ENCODE measurements at places on chromosomes 16 and 17.

- DNase-seq, result no peak
Observed at GRCh38 chr17:36182176-36183000, 6.0 kb upstream of the TBC1D3B start.

GRCh38 chr17:77164483-77165091 is 23.8 kb downstream of the SEC14L1 start:
- DNase-seq, result no peak

DNA sequence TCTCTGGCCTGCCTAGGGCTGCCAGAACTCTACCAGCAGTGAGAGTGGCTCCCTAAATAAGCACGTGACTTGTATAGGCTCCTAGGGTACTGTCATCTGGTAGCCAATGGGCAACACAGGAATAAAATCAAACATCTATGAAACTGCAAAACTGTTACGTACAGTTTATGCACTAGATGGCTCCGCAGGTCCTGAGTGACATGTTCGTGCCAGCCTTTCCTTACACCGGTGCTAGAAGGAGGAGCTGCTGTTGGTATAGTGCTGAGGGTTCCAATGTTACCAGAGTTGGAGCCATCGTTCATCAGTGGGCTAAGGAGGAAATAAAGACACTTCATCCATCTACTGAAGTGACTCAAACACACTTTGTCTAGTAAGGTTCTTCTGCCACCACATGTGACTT is 63.2 kb upstream of the TRAP1 start:
- DNase-seq, result no peak

DNA sequence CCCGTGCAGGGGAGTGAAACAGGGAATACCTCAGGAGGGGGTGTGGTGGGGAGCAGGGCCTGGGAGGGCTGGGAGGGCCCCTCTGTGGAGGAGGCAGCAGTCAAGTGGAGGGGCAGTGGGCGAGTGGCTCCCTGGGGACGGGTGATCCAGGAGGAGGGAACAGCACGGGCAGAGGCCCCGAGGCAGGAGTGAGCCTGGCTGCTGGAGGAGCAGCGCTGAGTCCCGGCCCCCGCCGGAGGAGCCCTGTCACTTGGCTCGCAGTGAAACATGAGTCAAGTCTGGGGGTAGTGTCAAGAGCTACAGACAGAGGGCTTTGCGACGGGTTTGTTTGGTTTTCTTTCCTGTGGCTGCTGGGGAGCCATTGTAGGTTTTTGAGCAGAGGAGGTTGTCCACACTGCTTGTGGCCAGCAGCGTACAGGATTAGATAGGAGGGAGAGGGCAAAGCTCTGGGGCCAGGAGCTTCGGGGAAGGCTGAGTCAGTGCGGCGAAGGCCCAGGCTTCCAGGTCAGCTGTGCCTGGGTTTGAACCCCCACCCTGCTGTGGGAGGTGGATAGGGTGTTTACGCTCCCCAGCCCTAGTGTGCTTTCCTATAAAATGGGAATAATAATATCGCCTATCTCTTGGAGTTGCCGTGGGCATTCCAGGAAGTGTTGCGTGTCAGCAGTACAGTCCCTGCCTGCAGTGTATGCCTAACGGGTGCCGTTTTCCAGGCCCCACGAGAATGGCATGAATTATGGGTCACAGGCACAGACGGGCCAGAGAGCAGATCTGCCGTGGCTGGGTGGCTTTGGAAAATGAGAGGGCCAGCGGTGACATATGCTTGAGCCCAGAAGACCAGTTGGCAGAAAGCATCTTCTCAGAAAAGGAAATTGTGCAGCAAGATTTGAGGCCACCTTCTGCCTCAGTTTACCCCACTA is 115.9 kb upstream of the CIBAR2 start:
- DNase-seq, result no peak

DNA sequence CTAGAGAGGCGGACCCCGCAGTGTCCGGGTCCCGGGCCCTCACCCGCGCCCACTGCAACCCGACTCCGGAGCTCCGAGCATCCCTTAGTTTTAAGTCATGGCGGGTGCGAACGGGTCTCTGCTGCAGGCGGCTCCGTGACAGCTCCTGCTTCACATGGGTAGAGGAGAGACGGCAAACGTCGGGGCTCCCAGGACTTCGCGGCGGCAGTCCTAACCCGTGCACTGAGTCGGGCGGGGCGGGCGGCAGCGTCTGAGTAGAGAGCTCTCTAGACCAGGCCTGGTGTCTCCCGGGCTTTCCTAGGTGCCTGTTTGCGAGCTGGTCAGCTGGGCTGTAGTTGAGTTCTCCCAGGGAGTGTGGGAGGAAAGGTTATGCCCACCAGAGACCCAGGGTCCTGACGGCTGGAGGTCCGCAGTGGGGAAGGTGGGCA is 345 bp downstream of the TSC2 start:
- DNase-seq, result peak; percentile 63

GRCh38 chr17:56595108-56595418 is 1.6 kb downstream of the NOG start:
- DNase-seq, result no peak

DNA sequence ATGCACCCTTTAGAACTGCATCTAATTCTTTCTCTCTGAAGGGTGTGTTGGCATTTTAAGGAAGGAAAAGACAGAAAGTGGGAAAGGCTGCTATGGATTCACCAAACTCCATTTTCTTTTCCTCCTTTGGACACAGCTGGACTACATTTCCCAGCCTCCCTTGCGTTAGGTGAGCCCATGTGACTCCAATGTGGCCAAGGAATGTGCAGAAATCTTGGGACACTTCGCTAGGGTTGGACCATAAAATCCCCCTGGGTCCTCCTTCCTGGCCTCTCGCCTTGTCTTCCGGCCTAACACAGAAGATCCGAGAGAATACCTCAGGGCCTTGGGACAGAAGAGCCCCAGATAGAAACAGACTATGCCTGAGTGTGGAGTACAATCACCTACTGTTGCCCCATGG is 56.3 kb downstream of the ABCC12 start:
- no peak for DNase-seq

- DNase-seq, result no peak
Observed at GRCh38 chr17:67624886-67625656, 92.7 kb upstream of the NOL11 start.

GRCh38 chr17:45171338-45172231 is 9.9 kb downstream of the HEXIM2 start:
- DNase-seq, result peak; percentile 85

DNA sequence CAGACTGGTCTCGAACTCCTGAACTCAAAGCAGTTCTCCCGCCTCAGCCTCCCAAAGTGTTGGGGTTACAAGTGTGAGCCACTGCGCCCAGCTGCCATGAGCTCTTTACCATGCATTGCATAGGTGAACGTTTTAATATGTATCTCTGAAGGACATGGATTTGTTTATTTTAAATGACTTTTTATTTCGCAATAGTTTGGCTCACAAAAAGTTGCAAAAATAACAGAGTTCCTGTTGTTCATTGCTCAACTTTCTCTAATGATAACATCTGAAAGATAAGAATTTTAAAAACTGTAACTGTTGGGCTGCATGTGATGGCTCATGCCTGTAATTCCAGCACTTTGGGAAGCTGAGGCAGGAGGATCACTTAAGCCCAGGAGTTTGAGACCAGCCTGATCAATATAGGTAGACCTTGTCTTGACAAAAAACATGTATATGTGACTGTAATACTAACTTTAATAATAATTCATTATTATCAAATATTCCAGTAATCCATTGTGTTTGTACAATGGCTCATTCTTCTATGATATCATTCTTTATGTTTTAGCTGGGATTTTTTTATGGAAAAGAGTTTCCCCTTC is 80.1 kb downstream of the ABCC1 start:
- DNase-seq, result no peak

- no peak for DNase-seq
Observed at GRCh38 chr17:39965017-39965699, 2.4 kb downstream of the GSDMA start.

DNA sequence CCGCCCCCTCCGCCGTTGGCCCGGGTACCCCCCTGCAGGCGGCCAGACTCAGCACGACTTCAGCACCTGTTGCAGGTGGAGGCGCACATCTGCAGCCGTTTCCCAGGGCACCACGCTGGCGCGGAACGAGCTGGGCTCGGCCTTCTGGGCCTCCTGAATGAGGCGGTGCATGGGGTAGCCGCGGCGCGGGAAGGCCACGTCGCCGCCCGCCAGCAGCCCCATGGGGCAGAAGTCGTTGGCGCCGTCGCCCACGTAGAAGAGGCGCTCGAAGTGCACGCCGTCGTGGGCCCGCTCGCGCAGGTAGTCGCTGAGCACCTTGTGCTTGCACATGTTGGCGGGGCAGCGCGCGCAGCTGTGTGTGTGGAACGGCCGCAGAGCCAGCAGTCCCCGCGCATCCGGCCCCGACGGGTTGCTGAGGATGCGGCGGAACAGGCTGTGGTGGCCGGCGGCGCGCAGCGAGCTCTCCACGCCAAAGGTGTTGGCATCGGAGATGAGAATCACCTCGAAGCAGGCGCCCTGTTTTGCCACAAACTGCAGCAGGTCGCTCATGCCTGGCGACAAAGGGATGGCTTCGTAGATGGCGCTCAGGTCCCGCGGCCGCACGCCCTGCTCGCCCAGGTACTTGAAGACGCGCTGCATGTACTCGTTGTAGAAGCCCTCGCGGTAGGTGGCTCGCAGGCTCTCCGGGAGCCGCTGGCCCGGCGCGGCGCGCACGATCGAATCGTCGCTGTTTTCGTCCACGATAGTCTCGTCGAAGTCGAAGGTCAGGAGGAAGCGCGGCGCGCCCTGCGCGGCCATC is 6.2 kb downstream of the PHOSPHO1 start:
- DNase-seq, result peak; percentile 76

DNA sequence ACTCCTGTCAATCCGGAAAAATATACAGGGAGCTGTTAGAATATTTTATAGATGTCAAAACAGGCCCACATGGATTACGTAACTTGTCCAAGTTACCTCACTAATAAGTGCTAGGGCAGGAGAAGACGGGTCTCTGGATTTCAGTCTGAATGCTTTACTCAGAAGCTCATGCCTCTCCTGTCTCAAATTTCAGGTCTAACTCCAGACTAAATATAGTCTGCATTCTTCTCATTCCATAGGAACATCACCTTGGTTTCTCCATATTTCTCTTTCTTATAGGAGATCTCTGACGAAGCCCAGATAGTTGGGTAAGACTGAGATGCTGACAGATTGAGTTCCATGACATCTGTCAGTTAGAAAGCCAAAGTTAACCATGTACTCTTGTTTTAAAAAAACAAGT is 174.2 kb downstream of the STX8 start:
- no peak for DNase-seq

- peak; percentile 87 for DNase-seq
Observed at GRCh38 chr16:85420501-85421337, 192.4 kb upstream of the GSE1 start.

GRCh38 chr17:82534401-82534812 is 14.9 kb downstream of the FOXK2 start:
- DNase-seq, result no peak

DNA sequence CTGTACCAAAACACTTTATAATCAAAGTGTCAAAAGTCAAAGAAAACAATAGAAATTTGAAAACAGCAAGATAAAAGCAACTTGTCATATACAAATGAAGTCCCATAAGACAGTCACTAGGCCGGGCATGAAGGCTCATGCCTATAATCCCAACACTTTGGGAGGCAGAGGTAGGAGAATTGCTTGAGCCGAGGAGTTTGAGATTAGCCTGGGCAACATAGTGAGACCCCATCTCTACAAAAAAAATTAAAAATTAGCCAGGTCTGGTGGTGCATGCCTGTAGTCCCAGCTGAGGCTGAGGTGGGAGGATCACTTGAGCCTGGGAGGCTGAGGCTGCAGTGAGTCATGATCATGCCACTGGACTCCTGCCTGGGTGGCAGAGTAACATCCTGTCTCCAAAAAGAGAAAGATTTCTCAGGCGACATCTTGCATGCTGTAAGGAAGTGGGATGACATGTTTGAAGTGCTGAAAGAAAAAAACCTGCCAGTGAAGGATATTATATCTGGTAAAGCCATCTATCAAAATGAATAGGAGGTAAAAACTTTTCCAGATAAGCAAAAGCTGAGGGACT is 98.7 kb upstream of the NACA2 start:
- no peak for DNase-seq

- no peak for DNase-seq
Observed at GRCh38 chr16:82633964-82634600, 7.3 kb downstream of the CDH13 start.

GRCh38 chr17:28477928-28478327 is 4.5 kb downstream of the SLC13A2 start:
- no peak for DNase-seq

GRCh38 chr16:87461466-87461991 is 31.3 kb downstream of the ZCCHC14 start:
- peak; percentile 81 for DNase-seq

DNA sequence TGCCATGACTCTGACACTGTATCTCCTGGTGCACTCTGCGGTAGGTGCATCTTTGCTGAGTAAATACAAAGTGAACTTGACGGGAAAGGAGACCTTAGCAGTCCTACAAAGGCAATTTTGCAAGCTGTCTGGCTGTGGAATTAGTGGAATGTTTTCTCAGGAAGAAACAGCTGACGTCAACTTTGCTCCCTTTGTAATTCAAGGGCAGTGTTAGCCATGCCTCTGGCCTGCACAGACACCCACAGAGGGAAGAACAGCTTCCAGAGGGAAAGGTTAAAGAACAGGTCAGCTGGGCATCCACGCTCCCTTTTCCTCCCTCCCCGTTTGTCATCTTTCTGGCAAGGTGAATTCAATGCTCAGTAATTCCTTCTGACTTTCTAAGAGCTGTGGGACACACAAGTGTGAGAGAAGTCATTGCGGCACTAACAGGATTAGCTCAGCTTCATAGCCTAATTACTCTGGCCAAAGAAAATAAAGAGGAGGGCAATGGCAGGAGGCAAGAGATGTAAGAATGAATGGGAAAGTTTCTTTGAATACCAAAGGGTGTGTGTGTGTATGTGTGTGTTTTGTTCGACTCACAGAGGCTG is 476.9 kb upstream of the GOT2 start:
- peak; percentile 69 for DNase-seq

DNA sequence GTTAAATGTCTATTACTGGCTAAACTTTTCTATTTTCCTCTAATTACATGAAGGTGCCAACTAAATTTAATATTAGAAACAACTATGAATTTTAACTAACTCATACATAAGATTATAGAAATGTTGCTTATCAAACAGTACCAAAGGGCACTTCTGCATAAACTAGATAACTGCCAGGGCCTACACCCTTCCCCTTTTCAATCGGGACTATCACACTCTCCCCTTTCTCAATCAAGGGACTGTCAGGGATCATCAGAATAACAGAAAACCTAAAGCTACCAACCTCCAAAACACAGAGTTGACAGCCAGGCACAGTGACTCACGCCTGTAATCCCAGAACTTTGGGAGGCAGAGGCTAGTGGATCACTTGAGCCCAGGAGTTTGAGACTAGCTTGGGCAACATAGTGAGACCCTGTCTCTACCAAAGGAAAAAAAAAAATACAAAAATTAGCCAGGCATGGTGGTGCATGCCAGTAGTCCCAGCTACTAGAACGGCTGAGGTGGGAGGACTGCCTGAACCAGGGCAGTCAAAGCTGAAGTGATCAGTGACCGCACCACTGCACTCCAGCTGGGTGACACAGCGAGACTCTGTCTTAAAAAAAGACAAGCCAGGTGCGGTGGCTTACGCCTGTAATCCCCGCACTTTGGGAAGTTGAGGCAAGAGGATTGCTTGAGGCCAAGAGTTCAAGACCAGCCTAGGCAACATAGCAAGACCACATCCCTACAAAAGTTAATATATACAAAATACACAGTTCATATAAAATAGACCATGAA is 3.2 kb upstream of the PHLPP2 start:
- DNase-seq, result no peak

- DNase-seq, result no peak
Observed at GRCh38 chr17:65121916-65122806, 15.0 kb upstream of the RGS9 start.

- no peak for DNase-seq
Observed at GRCh38 chr17:79001190-79002020, 8.2 kb downstream of the CANT1 start.

Data from ecto neural progenitor cell (in vitro differentiated cells).